CD4-positive, alpha-beta T cell treated with Interleukin-12 subunit alpha and Interleukin-12 subunit beta, for 1 hour (primary cell): ENCODE measurements at places on chromosomes 16 and 17.

- DNase-seq = no peak
Observed at GRCh38 chr17:29687596-29687995, 64.9 kb upstream of the CORO6 start.

- DNase-seq = peak; percentile 79
Observed at GRCh38 chr17:2336852-2337543, at the start of gene SGSM2. SGSM2 (plus strand) TSS chr17:2337501; CDS start chr17:2337689, 188 bp downstream.

GRCh38 chr17:48751733-48752398, 23.3 kb upstream of the HOXB13 start:
- no peak for DNase-seq

DNA sequence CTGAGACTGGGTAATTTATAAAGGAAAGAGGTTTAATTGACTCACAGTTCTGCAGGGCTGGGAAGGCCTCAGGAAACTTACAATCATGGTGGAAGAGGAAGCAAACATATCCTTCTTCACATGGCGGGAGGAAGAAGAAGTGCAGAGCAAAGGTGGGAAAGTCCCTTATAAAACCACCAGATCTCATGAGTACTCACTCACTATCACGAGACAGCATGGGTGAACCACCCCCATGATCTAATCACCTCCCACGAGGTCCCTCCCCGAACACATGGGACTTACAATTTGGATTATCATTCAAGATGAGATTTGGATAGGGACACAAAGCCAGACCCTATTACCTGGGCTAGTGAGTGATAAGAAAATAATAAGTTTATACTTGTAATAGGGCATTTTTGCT, 70.6 kb upstream of the HS3ST2 start:
- no peak for DNase-seq

GRCh38 chr17:39700148-39700987, 504 bp downstream of the ERBB2 start:
- no peak for DNase-seq

DNA sequence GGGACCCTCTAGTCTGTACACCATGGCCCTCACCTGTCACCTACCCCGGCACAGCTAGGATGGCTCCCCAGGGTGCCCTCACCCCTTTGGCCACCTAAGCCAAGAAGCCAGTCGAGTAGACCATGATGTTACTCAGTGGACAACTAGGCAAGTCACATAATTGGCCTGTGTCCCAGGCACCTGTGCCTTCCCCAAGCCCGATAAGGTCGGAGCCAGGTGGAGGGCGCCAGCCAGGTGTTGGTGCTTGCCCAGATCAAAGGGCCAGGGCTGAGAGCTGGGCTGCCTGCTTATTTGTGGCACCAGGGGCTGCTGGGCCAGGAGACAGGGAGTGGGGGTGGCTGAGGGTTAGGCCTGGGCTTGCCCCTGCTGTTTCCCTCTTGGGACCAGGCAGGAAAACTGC, 16.8 kb downstream of the SPNS2 start:
- no peak for DNase-seq

GRCh38 chr16:31529937-31530312, 2.2 kb downstream of the AHSP start:
- DNase-seq = no peak

DNA sequence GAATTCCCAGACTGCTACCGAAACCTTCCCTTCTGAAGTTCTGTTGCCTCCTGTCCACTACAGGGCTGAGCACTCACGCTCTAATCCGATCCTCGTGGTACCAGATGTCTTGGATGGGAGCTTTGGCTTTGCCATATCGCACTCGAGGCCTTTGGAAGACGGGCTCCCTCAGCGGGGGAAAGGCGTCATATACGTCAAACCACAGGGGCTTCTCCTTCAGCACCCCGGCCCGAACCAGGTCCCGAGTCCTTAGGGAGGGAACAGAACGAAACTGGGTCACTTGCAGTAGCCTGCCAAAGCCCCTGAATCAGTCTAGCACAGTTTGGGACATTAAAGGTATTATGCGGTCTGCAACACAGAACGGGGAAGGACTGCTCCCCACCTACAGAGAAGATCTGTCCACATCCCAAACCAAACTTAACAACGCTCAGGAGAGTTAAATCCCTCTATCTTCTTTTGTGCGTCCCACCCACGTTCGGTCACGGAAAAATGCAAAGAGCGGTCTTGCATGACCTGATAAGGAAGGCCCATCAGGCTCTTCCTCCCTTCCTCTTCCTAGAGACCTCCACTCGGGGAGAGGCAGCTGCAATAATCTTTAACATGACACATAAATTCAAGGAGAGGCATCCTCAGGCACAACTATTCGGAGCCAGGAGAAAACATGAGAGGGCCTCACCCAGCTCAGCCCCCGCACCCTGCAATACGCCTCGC, 526 bp downstream of the MRPS23 start:
- no peak for DNase-seq

- DNase-seq = no peak
Observed at GRCh38 chr16:69595127-69596036, 29.6 kb downstream of the NFAT5 start.

DNA sequence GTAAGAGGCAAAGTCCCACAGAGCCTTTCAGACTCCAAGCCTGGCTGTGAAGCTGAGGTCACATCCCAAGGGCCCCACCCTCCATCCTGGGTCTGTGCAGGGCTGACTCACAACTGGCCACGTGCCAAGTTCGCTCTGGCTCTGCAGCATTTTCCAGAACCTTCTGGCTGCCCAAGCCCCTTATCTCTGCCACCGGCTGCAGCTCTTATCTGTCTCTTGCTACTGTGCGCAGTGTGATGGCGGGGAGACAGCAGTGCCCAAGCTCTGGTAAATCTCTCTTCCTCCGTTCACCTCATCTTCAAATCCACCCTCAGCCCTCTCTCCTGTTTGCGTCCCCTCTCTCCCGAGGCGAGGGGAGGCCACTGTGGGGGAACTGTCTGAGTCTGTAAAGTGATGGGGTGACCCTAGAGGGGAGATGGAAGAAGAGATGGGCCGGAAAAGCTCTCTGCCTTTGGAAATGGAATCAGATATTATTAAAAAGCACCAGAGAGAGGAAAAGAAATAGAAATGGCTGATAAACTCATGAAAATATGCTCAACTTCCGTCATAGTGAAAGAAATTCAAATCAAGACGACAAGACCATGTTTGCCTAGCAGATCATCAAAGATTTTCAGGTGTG, 162.7 kb upstream of the CDC42EP4 start:
- no peak for DNase-seq

DNA sequence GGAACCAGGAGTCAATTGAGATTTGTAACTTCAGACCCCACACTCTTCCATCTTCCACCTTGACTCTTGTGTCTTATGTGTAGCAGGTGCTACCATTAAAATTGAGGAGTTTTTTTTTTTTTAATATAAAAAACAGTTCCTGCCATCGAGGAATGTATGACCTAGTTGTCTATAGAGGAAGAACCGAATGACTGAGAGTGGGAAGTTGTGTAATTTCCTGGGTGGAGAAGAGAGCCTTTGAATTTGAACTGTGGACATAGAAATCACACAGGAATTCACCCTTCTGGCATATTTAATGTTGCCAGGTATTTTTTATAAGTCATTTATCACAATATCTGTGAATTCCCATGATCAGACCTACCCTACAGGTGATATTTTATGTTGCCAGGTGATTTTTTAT, 22.0 kb downstream of the SP2 start:
- DNase-seq = no peak

GRCh38 chr17:81440511-81441244, 45.4 kb downstream of the BAHCC1 start:
- DNase-seq = no peak

DNA sequence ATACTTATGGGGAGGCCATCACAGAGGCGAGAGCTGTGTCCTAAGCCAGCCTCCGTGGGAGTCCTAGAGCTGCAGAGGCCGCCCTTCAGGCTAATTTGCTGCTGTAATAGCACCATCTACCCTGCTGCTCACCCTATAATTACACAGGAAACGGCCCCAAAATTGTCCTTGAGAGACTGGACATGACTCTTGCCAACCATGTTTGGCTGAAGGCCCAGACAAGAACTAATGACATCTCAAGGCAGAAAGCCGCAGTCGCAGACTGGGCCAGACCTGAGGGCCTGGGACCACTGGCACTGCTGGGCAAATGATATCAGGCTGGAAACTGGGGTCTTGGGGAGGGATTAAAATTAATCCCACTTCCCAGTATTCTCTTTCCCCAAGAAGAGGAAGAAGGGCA, 24.1 kb downstream of the PSMD7 start:
- no peak for DNase-seq

- DNase-seq = no peak
Observed at GRCh38 chr17:48240562-48241130, 133.1 kb downstream of the SNX11 start.

- DNase-seq = peak; percentile 11
Observed at GRCh38 chr17:16352303-16352666, 984 bp downstream of the CENPV start.

DNA sequence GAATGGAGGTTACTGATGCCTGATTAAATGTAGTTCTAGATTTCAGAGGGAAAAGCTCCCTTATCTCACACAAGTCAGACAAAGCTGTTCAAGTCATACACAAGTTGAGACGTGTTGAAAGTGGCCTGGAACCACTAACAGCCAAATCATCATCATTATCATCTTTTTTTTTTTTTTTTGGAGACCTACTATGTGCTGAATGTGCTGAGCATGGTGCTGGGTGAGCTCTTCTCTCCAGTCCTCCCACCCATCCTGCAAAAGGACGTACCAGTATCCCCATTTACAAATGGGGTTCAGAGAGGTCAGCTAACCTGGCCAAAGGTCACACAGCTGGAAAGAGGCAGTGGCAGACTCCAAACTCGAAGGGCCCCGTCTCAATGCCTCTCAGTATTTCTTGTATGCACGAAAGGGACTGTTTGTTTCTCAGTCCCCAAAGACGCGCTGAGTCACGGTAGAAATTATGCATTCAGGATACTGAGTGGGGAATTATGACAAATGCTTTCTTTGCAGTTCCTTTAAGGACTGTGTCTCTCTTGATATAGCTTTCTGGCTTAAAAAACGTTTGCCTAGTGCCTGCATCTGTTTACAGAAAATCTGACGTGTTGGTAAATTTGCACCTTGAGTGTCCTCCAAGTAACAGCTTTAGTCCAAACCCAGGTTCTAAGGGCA, 235.5 kb downstream of the XYLT1 start:
- DNase-seq = no peak

- no peak for DNase-seq
Observed at GRCh38 chr16:61148930-61149329, 887.3 kb downstream of the CDH8 start.

DNA sequence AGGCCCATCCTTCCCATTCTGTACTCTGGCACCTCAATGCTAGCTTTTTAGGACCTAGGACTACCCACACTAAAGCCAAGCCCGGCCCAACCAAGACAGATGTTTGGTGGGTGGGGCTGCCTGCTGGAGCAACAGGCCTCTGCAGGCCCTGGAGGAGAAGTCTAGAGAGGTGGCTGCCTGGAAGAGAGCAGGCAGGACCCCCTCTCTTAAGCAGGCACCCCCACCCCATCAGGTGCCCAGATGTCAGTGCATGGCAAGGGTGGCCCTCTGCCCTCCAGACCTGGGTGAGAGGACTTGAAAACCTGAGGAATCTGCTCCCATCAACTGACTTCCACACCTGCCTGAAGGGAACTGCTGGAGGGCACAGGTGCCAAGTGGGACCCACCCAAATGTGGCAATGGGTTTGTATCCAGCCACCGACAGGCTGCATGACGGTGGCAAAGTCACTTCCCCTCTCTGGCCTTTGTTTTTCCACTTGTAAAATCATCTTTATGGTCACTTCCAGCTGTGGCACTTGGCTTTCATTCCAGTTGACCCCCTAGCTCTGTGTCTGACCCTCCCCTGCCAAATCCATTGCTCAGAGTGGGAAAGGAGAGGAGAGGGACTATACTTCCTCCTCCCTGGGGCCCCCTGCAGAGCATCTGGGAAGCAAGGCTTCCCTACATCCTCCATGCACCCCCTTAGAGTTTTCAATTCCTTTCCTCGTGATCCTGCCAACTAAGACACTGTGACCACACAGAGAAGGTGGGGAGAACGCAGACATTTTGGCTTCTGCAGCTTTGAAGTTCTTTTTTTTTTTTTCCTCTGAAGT, 1.7 kb upstream of the STAT5A start:
- DNase-seq = no peak

- DNase-seq = no peak
Observed at GRCh38 chr17:41144846-41145245, 4.5 kb upstream of the KRTAP4-6 start.

- DNase-seq = no peak
Observed at GRCh38 chr17:54901230-54901822, 674 bp downstream of the TOM1L1 start.

GRCh38 chr17:50076221-50076590, 18.9 kb upstream of the PDK2 start:
- DNase-seq = no peak

DNA sequence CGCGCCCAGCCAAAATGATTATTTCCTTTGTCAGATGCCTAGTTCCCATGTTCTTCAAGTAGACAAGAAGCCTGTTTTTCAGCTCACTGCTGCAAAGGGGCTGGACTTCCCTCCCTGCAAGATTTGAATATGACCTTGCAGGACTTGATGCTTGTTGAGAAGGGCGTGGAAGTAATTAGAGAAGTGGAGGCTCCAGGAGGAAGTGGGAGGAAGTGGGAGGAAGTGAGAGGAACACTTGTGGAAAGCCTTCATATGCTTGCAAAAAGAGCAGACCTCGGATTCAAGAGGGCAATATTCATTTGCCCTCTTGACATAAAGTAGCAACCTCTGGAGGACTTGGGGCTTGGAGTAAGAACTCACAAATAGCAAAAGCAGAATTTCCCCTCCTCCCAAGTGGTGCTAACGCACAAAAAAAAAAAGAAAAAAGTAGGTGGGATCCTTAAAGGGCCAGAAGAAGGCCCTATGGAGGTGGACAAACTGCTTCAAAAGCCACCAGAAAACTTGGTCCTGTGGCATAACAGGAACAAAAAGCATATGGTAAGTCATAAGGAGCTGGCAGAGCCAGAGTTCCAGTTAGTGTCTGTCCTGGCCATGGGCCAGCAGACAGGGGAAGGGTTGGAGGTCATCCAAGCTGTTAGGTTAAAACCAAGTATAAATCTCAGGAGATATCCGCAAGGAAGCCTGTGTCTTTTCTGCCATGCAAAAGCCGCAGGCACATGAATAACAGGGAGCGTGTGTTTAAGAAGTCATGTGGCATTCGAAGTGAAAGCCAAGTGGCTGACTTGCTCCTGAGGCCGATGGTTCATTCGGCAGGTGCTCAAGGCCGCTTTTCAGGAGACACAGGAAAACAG, 20.6 kb upstream of the PRKAR1A start:
- DNase-seq = no peak
